ENCODE measurements at places on chromosomes 1 and 21.

DNA sequence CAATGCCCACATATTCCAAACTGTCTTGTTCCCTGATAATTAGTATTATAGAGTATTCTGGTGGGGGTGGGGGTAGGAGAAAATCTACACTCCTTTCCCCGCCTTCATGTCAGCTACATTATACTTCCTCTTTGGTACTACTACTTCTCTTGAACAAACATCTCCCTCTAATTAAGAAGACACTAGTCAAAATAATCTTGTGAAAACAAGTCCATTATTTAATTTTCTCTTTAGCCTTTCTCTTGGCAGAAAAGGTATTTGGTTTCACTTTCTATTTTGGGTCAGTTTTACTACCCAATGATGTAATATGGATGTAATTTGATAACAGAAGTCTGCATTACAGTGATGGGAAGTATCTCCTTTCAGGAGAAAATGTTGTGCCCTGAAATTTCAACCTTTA is 22.5 kb downstream of the NTMT2 start:
- no peak for DNase-seq

GRCh38 chr21:41768437-41769042 is 1.7 kb upstream of the RIPK4 start:
- DNase-seq: no peak

DNA sequence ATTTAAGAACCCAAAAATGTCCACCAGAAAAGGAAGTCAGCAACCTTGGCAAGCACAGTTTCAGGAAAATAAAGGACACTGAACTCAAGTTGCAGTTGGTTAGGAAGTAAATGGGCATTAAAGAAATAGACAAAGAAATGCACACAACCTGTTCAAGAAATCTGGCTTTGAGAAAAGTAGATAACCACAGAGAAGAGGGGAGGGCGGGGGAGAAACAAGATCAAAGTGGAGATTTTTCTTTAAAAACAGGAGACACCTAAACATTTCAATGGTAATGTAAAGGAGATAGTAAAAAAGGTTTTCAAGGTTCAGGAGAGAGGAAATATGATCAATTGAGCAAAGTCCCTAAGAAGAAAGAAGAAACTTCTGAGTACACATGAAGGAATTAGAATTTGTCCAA is 29.1 kb downstream of the SYDE2 start:
- DNase-seq: no peak

DNA sequence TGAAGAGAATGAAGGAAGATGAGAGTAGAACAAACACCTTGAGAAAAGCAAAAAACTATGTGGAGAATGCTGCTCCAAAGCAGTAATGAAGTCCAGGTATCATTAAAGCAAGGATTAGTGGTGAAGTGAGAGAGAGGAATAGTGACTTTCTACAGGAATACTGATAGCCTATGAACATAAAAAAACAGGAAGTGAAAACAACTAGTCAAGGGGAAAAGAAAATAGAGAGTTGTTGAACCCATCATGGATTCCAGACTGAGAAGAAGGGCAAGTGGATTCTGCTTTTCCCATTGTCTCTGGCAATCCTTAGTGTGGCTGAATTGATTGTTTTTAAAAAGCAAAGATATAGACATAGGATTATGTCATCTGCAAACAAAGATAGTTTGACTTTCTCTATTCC is 119.9 kb upstream of the LHX8 start:
- no peak for DNase-seq

- no peak for DNase-seq
Observed at GRCh38 chr1:201360486-201360885, 17.0 kb downstream of the TNNT2 start.

GRCh38 chr1:208254862-208255261 is 10.7 kb upstream of the PLXNA2 start:
- no peak for DNase-seq

- DNase-seq: no peak
Observed at GRCh38 chr1:1196431-1197187, 9.8 kb downstream of the TNFRSF18 start.

DNA sequence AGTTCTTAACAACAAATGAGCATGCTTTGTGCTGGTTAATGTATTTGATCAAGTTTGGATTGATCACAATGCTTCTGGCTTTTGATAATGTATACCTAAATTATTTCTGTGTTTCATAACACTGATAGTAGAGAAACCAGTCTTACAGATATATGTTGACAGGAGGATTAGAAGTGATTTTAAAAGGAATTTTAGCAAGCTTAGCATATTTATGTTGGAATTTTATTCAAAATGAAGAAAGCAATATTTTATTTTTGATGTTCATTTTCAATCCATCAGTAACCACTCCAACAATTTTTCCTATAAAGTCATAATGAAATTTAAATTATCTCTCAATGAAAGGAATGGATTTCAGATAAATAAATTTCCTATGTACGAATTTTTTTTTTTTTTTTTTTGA is 291.8 kb downstream of the HHIPL2 start:
- no peak for DNase-seq

Measured in hypothalamus (tissue), 51 donors.